ENCODE measurements at places on chromosomes 5 and 9.

GRCh38 chr5:1893754-1894153, 11.0 kb upstream of the IRX4 start:
- no peak for DNase-seq

DNA sequence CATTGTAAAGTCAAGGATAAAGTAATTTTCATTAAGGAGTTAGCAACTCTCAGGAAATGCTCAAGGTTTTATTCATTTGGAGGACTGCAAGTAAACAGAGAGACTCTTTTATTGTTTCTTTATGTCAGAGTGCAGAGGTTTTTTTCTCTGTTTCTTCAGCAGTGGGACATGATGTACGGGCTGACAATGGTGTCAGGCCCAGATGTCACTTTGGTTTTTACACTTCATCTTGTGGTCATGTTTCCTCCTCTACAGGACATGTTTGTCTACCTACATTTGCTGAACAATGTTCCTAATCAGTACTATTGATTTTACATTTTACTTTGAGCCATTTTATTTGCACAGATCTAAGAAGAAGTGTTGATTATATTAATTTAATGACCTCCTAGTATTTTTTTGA, 72.8 kb upstream of the PARP8 start:
- DNase-seq, result no peak

- no peak for DNase-seq
These were observed 895 bp upstream of the STRBP start for GRCh38 chr9:123269281-123269680.

GRCh38 chr5:178204935-178205748, 809 bp downstream of the HNRNPAB start:
- peak; percentile 87 for DNase-seq

- DNase-seq, result no peak
These were observed 40.0 kb downstream of the GALNT10 start for GRCh38 chr5:154230526-154230925.

- no peak for DNase-seq
These were observed 44.0 kb downstream of the IRF1 start for GRCh38 chr5:132446621-132447020.

DNA sequence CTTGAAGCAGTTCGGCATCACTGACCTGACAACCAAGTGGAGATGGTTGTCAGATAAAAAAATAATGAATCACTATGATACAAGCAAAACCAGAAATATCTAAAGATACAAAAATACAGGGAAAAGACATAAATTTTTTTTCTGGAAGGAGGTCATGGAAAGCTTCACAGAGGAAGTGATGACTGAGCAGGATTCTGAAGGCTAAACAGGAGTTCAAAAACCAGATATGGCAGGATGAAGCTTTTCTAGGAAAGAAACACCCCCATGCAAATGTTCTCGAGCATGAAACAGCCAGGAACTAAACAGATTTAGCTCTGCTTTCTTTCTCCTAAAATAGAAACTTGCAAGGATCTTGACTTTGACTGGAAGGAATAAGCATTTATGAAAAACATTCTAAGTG, 60.7 kb upstream of the IFNE start:
- no peak for DNase-seq

GRCh38 chr9:98099346-98099745, 19.7 kb downstream of the TRIM14 start:
- DNase-seq, result no peak

GRCh38 chr5:116475338-116475737, 99.3 kb downstream of the SEMA6A start:
- no peak for DNase-seq

GRCh38 chr9:37707748-37708147, 45.9 kb upstream of the TRMT10B start:
- DNase-seq, result no peak

GRCh38 chr5:66513130-66513529, 83.1 kb upstream of the MAST4 start:
- no peak for DNase-seq

- DNase-seq, result no peak
These were observed 100.9 kb downstream of the DPYSL3 start for GRCh38 chr5:147408980-147409379.

GRCh38 chr9:134732392-134733110, 90.9 kb downstream of the COL5A1 start:
- DNase-seq, result no peak

DNA sequence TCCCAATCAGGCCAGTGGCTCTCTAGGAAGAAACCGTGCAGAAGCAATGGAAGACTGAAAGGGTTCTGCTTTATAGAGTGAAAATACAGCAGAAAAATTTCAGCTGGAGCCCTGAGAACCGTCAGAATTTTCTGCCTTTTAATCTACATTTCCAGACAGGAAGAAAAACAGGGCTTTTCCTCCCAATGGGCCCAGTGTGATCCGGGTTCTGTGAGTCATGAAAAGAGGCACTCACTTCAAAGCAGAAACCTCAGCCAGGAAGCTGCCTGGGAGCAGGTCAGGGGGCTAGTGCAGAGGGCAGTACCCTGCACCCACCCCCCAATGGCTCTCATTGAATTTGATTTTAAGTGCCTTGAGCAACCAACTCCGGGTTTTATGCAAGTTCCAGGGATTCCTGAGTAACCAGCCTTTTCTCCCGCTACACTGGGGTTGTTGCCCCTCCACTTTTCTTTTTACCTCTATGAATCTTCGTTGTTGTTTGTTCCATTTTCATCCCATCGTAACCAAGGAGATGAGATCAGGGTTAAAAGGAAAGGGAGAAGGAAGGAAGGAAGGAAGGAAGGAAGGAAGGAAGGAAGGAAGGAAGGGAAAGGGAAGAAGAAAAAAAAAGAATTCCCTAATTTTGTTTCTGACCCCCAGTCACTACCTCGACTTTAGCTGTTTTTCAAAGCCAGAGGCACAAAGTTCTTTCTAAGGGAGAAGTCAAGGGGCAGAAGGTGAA, 1.3 kb downstream of the BARHL1 start:
- DNase-seq, result no peak

GRCh38 chr9:124697326-124698200, 73.5 kb downstream of the NR6A1 start:
- DNase-seq, result no peak

- no peak for DNase-seq
These were observed 77.2 kb upstream of the NEK6 start for GRCh38 chr9:124180557-124180956.

DNA sequence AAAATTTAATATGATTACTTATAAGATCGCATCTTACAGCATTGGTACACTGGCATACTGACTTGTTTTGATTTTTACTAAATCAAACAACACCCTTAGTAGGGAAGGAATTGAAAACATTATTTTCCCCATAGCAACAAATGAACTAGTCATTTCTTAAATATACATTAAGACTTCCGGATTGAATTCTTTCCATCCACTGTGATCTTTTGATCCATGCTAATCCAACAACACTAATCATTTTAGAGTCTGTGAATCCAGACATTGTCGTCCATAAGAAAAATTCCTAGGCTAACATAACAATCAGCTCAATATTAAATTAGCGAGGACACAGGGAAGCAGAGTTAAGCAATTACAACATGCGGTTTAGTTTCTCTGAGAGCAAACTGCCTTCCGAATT, 21.6 kb upstream of the ERAP1 start:
- no peak for DNase-seq

DNA sequence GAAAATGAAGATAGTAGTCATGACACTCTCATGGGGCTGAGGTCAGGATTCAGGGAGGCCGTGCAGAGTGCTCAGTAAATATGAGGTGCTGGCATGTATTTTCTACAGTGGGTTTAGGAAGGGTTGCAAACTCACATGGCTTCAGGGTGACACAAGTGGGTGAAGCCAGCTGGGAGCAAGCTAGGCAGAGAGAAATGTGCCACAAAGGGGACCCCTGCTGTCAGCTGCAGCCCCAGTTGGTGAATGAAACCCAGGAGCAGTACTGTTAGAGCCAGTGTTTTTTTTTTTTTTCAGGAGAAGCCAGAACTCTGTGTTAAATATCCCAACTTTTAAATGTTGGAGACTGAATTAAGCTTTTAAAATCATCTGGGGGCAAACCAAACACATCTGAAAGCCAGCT, 75.3 kb downstream of the INSYN2B start:
- no peak for DNase-seq

- no peak for DNase-seq
These were observed 246.1 kb downstream of the MARCHF11 start for GRCh38 chr5:15933259-15934207.

GRCh38 chr5:154743812-154744211, 11.4 kb upstream of the LARP1 start:
- DNase-seq, result no peak

GRCh38 chr5:150172145-150172544, 5.6 kb downstream of the CDX1 start:
- no peak for DNase-seq

GRCh38 chr5:107282061-107282460, 388.7 kb downstream of the EFNA5 start:
- no peak for DNase-seq

GRCh38 chr5:146366904-146367303, 28.3 kb downstream of the POU4F3 start:
- no peak for DNase-seq

DNA sequence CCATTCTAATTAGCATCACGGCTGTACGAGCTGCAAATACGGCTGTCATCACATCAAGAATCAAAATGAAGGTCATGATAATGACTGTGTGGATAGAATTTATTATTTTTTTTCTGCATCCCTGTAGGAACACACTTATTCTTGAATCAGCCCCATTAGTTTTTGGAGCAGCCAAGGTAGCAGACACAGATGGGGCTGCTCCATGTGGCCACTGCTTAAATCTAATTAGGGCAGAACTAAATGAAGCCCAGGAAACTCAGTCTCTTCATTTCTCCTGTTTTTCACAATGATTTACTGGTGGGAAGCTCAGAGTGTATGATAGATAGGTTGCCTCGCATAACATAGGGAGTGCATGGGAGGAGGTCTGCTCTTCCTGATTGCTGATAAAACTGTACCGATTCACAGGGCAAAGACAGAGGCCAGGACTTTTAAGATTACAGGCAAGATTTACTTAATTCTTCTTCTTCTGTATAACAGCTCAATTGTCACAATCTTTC, 275.5 kb downstream of the GLIS3 start:
- DNase-seq, result no peak

- DNase-seq, result no peak
These were observed 89.8 kb downstream of the SLC1A3 start for GRCh38 chr5:36696059-36696673.

DNA sequence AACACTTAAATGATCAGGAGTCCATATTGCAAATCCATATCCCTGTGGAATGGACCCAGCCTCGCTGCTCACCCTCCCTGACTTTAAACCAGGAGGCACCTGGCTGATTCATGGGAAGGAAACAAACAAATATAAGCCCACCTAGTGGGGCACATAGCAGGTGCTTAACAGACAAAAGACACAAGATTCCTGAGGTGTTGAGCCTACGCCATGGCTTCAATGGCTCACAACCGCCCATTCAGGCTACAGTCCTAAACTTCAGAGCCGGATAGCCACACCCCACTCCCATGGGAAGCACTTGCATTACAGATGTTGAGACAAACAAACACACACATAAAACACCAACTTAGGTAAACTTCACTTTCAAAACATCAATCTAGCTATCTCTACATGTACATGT, 359.9 kb downstream of the ICE1 start:
- DNase-seq, result no peak

GRCh38 chr9:91312717-91313325, 48.9 kb downstream of the AUH start:
- no peak for DNase-seq

GRCh38 chr5:84292000-84292642, 92.6 kb downstream of the EDIL3 start:
- DNase-seq, result no peak

- DNase-seq, result no peak
These were observed 43.9 kb downstream of the CRB2 start for GRCh38 chr9:123399803-123400378.

DNA sequence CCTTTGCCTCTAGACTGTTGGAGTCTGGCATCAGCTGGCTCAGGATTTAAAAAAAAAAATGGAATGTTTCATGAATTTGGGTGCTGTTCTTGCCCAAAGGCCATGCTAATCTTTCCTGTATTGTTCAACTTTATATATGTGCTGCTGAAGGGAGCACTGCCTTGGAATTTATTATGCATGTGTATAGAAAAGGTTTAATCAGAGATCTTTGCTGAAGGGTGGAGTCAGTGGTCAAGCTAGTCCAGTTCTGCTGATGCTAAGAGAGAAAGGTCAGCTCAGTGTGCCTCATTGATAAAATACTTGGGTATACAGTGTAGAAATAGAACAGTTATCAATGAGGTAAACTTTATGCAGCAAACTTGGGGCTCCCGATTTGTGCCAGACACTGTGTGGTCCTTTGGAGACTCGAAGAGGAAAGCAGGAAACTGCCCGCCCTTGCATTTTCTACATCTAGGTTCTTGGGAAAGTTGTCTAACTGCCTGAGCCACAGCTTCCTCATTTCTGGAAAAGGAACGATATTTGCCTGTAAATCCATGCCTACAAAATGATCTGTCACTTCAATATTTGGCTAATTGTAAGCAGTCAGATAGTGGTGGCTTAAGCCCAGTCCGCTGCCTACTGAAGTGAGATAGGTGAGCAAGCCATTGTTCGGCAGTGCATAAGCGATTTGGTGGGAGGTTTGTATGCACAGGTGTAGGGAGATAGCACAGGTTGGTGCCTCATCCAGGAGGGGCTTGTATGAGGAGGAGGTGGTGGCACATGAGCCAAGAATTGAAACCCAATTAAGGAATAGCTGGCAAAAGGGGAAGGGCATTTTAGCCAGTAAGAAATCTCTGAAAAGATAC, 29.2 kb upstream of the GTF2H2C start:
- DNase-seq, result no peak

- DNase-seq, result no peak
These were observed 240.8 kb downstream of the KIF4B start for GRCh38 chr5:155254399-155254798.

- DNase-seq, result no peak
These were observed 13.7 kb upstream of the KIF4B start for GRCh38 chr5:154999865-155000264.

Measured in stimulated activated effector memory CD8-positive, alpha-beta T cell treated with anti-CD3 and anti-CD28 coated beads, Interleukin-12 subunit alpha, Interleukin-12 subunit beta, amount 100 ng/mL, for 72 hours (primary cell).